Activated T-helper 9 cell treated with anti-CD3 and anti-CD28 coated beads, Interleukin-2, amount 50 U/mL, for 16 hours (primary cell): ENCODE measurements at places on chromosomes 11 and 22.

DNA sequence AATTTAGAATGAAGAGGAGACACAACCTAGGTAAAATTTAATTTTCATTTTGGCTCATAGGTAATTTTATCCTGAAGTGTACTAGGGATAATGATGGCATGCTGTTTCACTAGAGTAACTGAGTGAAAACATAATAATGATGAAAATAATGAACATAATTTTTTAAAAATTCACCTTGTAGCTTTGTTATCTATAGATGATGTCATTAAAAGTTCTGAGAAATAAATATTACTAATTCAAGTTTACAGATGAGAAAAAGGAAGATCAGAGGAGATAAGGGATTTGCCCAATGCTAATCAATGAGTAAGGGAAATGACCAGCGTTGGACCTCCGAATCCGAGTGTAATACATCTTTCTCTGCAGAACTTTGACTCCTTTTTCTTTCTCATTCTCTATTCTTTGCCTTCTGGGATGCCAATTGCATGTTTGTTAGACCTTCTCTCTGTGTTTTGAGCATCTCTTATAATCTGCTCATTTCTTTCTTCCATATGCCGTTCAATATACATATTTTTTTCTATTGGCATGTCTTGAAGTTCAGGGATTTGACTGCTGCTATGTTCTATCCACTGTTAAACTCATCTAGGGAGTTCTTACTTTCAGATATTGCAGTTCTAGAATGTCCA lies 186.5 kb downstream of the SNX19 start:
- no peak for DNase-seq

DNA sequence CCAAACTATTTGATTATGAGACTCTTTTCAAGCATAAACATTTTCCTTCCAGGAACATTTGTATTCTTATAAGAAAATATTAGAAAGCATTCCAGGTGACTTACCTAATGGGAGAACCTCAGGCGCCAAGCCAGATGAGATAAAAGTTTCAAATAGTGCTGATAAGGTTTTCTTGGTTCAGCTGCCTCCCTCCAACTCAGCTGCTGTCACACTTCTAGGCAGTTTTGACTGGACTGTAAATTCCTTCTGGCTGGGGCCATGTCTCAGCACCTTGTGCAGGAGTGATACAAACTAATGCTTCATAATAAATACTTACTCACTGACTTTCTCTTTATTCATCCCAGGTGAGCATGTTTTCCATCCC lies 131.1 kb downstream of the MED15 start:
- DNase-seq: no peak

- DNase-seq: no peak
Measured at GRCh38 chr11:47379317-47379716, 970 bp upstream of the SPI1 start.

GRCh38 chr22:35140879-35141745 lies 75.2 kb downstream of the ISX start:
- no peak for DNase-seq

GRCh38 chr11:7498193-7498592 lies 12.9 kb downstream of the OLFML1 start:
- no peak for DNase-seq

GRCh38 chr11:102254047-102254446 lies 63.2 kb upstream of the BIRC3 start:
- no peak for DNase-seq

DNA sequence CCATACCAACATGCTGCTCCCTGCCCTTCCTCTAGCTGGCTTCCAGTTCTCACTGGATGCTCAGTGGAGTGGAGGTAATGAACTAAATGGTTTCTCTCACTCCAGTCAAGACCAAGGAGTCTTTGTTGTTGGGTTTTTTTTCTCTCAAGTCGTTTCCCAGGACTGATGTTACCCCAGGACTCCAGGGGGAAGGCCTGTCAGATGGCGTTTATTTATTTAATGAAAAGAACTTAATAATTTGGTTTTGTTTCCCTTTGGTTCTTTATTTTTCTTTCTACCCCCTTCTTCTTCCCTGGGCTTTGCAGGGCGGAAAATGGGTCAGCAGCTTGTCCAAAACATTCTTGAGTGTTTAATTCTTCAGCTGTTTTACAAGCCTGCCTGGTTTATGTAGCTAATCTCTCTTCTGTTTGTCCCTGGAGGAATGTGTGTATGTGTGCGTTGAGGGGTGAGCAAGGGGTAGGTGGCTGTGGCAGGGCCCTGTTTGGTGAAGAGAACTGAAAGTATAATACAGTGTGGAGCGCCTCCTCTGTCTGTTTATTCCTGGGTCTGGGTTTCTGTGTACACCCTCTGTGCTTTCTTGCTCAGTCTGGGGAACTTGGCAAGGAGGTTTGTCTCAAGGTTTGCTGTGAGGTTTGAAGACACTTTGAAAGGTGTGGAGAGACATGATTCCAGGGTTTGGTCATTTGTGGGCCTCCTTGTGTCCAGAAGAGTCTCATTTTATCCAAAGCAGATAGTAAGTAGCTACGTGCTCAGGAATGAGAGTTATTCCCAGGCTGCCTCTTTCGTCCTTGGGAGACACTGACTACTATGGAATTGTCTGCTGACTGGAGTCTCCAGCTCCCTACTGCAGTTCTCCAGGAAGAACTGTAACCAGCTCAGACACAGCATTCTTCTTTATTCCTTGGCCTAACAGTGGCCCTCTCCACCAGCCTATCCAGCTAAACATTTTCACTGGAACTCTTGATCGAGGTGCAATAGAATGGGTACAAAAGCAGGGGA lies 175.5 kb downstream of the ADAMTS15 start:
- DNase-seq: no peak

- DNase-seq: no peak
Measured at GRCh38 chr11:38723361-38723760, 2125.3 kb upstream of the RAG2 start.

DNA sequence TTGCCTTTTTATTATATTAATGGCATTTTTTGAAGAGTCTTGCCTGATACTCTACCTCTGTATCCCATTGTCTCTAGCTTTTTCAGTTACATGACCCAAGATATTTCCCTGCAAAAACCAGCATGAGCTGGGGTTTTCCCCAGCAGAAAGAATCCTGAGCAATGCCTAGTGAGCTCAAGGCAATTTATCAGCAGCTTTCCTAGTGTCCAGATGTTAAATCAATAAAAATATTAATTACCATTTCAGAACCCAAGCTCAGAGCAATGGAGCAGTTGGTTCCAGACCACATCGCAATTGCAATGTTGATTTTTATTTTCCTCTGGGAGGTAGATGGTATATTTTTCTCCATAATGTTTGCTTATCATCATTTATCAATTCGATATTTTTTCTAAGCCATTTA lies 137.2 kb downstream of the RAB38 start:
- no peak for DNase-seq

DNA sequence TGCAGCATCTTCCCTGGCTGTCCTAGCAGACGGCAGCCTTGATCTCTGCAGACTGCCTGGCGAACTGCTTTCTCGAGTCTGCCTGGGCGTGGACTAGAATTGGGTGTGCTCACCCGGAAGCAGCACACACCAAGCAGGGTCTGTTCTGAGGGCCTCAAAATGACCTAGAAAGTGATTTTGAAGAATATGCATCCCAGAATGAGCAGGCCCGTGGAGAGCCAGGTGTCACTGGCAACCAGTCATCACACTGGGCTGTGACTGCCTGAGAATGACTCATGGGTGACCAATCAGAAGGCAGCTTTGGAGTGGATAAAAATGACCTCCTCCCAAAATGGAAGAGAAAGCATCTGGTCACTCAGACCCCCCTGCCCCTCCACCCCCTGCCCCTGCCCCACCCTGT lies 114.9 kb upstream of the NECTIN1 start:
- DNase-seq: no peak

- no peak for DNase-seq
Measured at GRCh38 chr11:65042891-65043290, 1.9 kb downstream of the SAC3D1 start.

GRCh38 chr22:44548981-44549380 lies 50.9 kb upstream of the RTL6 start:
- no peak for DNase-seq

- DNase-seq: no peak
Measured at GRCh38 chr11:112292785-112293407, 32.2 kb upstream of the PLET1 start.

- no peak for DNase-seq
Measured at GRCh38 chr11:3903207-3903896, 47.9 kb downstream of the STIM1 start.

DNA sequence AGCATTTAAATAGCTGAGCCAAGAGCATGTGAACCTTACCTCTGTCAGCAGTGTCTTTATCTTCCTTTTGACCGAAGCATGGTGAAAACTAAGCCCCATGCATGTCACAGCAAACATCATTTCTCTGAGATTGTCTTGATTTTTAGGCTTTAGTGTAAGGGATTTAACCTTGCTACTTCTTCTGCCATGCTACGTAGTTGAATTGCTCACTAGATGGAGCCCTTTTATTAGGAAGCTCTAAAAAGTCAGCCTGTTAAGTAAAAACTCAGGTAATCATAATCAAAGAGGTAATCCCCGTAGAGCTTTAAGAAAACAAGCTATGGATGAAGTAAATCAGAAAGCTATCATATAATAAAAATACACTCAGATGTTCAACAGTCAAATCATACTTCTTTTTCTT lies 149.5 kb downstream of the PGR start:
- DNase-seq: no peak

DNA sequence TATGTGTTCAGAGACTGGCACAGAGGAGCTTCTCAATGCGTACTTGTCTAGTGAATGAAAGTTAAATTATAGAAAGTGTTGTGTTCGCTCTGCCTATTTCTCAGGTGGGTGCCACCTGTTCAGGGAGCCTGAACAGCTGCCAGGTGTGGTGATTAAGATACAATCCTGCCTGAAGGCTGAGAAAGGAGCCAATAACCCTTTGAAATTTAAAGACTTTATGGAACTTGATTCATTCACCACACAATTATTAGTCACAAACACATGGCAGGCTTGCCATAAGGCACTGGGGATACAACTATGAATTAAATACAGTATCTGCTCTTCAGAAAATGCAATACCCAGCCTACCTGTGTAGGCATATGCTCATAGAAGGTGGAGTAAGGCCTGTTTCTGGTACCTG lies 92.9 kb upstream of the AMOTL1 start:
- no peak for DNase-seq

GRCh38 chr11:88308576-88308975 lies 29.0 kb downstream of the CTSC start:
- DNase-seq: no peak

GRCh38 chr11:35098855-35099254 lies 40.1 kb upstream of the CD44 start:
- no peak for DNase-seq

DNA sequence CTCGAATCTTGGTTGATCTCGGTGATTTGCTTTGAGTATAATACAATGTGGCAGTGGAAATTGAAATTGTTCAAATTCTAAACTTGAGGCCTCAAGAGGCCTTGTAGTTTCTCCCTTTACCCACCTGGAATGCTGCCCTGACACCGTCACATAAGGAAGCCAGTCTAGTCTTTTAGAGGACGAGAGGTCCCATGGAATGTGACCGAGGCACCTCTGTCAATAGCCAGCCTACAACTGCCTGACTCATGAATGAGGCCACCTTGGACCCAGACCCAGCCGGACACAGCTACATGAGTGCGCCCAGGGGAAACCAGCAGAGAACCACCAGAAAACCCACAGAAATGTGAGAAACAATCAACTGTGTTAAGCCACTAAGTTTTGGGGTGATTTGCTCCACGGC lies 52.5 kb downstream of the RPL27A start:
- DNase-seq: no peak

- no peak for DNase-seq
Measured at GRCh38 chr11:102924851-102925380, 30.6 kb downstream of the MMP13 start.

- DNase-seq: no peak
Measured at GRCh38 chr11:100066399-100066798, 620.7 kb upstream of the ARHGAP42 start.

DNA sequence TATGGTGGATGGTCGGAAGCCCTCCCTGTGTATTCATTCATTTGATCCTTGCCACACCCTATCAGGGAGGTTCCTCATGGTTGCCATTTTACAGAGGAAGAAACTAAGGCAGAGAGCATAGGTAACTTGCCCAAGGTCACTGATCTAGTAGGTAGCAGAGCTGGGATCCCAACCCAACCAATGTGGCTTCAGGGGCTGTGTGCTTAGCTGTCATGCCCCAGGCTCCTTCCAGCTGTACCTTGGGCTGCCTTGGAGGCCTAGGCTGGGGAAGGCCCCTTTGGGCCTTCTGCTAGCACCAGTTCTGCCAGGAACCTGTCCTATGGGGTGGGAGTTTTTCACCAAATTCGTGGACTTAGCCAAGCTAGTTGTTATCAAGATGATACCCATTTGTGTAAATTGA lies 8.6 kb downstream of the BAD start:
- no peak for DNase-seq

- no peak for DNase-seq
Measured at GRCh38 chr22:49086606-49087157, 741.0 kb downstream of the BRD1 start.

- no peak for DNase-seq
Measured at GRCh38 chr11:45390407-45390806, 104.3 kb upstream of the SYT13 start.

- no peak for DNase-seq
Measured at GRCh38 chr22:38032681-38033521, 24.3 kb upstream of the PICK1 start.

DNA sequence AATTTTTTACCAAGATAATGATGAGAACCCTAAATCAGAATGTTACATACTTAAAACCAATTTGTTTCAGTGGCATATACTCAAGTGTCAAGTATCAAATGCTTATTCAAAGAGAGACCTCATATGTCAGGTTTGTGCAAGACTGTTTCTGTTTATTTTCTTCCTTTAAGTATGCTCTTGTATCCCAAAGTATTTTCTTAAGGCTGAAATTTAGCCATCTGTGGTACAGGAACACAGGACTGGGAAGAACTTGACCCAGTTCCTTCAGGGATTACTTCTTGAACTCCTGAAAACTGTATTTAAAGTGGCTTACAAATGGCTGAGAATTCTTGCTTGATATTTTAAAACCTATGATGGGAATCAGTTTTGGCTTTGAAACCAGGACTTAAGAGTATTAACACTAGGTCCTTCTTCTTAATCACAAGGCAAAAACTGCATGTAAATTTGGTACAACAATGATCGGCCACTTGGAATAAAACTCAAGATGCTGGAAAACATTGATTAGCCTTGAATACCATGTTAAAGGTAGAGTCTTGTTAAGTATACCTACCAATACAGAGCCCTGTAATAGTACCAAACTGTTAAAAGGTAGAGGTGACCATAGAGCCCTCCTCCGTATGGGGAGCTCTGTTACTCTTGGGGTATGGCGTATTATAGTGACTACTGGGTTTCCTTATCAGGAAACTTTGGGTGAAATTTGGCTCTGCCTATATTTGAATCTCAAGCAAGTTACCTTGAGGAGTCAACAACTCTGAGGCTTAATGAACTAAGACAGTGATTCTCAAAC lies 95.9 kb downstream of the BLID start:
- no peak for DNase-seq

- DNase-seq: peak; percentile 65
Measured at GRCh38 chr11:64767344-64768299, 7.8 kb upstream of the PYGM start.

GRCh38 chr11:83862691-83863090 lies 576.5 kb upstream of the CCDC90B start:
- no peak for DNase-seq

GRCh38 chr11:67400942-67401494 lies 640 bp downstream of the PPP1CA start:
- DNase-seq: no peak

- no peak for DNase-seq
Measured at GRCh38 chr11:69429716-69430491, 51.6 kb upstream of the LINC01488 start.

- DNase-seq: no peak
Measured at GRCh38 chr11:130622141-130622542, 173.7 kb downstream of the ADAMTS15 start.
